ENCODE measurements at places on chromosomes 4 and X.

GRCh38 chr4:11912886-11913285, 484.2 kb upstream of the HS3ST1 start:
- no peak for DNase-seq

- DNase-seq = no peak
These were observed 286.9 kb downstream of the PACRGL start for GRCh38 chr4:20987191-20987590.

DNA sequence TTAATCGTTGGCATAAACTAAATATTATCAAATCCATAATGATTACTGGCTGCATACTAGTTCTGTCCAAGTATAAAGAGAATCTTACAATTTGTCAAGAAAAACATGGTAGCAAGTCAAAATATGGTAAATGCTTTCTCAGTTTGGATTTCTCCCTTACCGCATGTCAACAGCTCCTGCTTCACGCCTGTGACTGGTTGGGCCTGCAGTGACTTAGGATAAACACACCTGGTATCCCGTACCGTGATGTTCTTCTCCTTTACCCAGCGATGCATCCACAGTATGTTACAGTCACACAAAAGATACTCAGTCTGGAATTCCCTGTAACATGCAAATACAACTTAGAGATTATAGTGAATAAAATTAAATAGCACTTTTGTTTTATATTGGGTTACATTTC, 71.1 kb downstream of the ADGRA3 start:
- no peak for DNase-seq

DNA sequence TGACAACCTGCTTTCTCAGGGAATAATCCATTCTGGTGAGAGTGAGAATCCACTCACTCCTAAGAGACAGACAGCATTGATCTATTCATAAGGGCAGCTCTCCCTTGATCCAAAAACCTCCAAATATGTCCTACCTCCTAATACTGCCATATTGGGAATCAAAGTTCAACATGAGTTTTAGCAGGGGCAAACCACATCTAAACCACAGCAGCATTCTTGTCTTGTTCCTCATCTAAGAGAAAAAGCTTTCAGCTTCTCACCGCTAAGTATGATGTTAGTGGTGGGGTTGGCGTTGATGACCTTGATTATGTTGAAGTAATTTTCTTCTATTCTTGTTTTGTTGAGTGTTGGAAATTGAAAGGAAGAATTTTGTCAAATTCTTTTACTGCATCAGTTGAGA, 69.6 kb downstream of the SERTM2 start:
- no peak for DNase-seq

- no peak for DNase-seq
These were observed 8.8 kb downstream of the GPRIN3 start for GRCh38 chr4:89298788-89299152.

DNA sequence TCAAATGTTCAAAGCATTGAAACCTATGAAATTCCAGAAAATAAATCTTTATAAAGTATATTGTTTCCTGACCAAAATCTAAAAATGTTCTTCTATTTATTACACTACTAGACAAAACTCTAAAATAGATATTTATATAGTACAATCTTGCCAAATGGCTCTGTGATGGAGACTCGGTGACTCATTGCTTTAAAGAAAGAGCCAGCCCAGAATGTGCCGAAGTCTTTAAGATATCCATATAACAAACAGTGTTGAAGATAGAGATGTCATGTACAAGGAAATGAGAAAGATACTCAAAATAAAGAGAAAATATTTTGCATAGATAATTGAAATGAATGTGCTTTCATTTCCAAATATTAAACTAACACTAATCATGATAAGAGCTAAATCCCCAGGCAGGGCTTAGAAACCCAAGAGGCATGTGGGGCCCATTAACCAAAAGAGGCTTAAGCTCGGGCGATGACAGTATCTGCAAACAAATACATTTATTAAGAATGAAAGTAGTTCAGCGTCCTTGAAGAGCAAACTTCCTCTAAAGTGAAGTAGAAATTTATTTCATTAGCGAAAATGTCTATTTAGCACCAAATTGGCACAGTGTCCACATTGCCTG, 102.1 kb upstream of the FAM9B start:
- DNase-seq = no peak

GRCh38 chr4:122163301-122163700, 11.2 kb downstream of the BLTP1 start:
- no peak for DNase-seq

DNA sequence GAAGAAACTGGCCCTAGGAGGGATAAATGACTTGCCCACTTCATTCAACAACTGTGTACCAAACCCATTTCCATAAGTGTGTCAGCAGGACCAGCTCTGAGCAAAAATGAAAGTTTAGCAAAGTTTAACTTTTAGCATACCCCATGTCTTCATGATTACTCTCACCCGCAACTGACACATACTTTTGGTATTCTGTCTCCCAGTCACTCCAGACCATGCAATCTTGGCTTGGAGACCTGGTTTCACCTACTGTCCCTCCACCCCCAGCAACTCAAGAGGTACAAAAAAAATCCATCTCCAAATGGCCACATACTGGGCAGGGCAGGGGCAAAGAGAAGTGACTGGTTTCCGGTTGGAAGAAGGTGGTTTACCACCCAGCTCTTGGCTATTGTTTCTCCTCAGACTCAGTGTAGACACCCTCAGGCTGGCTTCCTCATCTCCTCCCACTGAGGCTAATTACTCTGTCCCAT, 79.8 kb downstream of the RLIM start:
- no peak for DNase-seq

GRCh38 chrX:46849933-46850332, 13.1 kb downstream of the RP2 start:
- DNase-seq = no peak

DNA sequence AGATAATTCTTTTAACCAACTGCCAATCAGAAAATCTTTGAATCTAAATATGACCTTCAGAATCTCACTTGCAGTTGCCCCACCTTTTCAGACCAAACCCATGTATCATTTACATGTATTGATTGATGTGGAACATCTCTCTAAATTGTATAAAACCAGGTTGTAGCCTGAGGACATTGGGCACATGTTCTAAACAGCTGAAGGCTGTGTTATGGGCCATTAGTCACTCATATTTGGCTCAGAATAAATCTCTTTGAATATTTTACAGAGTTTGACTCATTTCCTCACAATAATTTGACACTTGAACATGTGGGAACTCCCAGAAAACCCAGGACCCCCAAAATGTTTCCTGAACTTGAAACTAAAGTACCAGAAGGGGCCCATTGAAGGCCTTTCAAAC, 58.7 kb downstream of the UGT2B10 start:
- no peak for DNase-seq

DNA sequence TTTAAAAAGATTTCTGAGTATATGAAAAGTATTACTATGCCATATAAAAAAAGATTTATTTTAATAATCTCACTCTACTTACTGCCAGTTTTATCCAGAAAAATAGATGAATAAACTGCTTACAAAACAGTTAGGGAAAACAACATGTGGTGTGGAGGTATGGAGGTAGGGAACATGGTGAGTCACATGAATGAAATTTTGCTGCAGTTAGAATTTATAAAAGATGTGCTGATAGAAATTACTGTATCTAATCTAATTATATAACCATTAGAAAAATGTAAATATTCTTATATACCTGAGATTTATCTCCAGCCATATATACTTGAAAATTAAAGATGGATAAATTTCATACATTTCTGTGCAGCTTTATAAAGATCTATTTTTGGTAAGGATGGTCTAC, 184.0 kb upstream of the ANK2 start:
- no peak for DNase-seq

GRCh38 chr4:140162596-140162995, 8.6 kb upstream of the MAML3 start:
- no peak for DNase-seq

DNA sequence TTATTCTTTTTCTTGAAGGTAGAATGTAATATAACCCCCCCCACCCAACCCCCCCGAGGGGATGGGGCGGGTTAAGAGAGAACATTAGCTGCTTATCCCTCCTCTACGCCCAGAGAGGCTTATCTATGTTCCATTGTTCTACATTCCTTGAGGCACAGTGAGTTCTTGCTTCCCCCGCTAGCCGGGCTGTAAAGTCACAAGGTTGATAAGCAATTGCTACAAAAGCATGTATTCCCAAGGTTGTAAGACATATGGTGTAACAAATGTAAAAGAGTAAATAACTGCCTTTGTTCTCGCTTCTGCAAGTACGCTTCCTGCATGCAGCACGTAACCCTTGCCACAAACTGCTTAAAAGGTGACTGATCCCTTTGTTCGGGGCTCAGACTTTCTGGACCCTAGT, 8.2 kb downstream of the DCAF8L2 start:
- DNase-seq = no peak

- DNase-seq = no peak
These were observed 106.8 kb downstream of the ELOVL6 start for GRCh38 chr4:110091434-110092140.

DNA sequence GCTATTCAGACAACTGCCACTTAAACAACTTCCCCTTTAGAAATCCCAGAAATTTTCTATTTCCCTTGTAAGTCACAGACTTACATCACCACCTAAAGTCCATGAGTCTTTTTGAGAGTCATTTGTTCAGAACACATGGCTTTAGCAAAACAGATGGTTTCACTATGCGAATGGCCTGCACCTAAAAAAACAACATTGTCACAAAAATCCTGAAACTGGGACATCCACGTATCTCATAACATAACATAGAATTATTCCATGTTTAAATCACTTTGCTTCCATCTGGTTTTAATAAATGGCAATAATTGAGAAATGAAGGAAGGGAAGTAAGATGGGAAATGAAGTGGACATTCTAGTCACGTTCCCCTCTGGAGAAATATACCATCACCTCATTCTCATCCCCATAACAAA, 155.3 kb upstream of the EDNRA start:
- no peak for DNase-seq

- no peak for DNase-seq
These were observed 582.3 kb downstream of the FSTL5 start for GRCh38 chr4:161581262-161582230.

DNA sequence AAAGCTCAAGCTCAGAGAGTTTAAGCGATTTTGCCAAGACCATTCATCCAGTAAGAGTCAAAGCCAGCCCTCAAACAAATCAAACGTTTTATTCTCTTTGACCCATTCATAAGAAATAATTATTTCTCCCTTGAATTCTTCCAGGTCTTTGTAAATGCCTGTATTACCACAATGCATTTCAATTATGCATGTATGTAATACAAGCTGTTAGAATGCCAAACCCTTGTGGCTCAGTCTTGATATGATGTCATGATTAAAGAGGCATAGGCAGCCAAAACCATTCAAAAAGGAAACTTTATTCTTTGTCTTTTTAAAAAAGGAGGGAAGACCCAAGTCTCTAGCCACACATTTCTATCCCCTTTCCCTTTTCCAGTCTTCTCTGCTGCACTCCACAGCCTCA, 56.5 kb upstream of the PGM2 start:
- DNase-seq = no peak

DNA sequence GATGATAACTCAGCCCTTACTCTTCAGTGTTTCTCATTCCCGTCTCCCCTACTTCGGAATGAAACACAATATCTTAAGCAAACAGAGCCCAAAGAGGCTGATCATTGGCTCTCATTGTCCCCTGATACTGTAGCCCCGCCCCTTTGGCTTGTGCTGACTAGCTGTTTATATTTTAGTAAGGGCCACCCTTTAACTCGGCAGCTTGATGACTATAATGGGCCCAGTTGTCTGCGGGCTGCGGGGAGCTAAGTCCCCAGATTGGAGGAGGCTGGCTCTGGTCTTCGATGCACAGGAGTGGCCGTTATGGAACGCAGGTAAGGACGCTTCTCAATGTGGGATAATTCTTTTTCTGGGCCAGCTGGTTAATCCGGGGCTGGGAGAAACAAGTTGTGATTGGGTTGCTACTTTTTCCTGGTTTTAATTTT, at the start of gene TRIM2:
Gene TRIM2 (plus strand): TSS at position 197 of the 425 bp plus-strand sequence. CDS start 88 bp downstream, at position 285.
- DNase-seq = no peak

GRCh38 chrX:121570072-121570841, 522.8 kb downstream of the GLUD2 start:
- no peak for DNase-seq

GRCh38 chr4:575281-576141, 584 bp downstream of the TMEM271 start:
- no peak for DNase-seq

DNA sequence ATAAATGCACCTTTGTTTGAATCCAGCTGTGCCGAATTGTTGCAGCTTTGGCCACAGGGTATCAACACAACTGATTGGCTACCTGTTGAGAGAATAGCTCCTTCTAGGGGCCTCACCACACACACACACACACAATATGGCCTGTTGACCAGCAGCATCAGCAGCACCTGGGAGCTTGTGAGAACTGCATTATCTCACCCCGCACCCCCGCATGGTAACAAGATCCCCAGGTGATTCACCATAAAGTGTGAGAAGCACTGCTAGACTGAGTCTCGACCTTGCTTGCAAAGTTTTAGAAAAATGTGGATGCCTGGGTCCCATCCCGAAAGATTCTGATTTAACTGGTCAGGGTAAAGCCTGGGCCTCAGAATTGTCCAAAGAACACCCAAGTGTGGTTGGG, 176.9 kb upstream of the PRPS2 start:
- no peak for DNase-seq

- DNase-seq = no peak
These were observed 334.9 kb upstream of the GATB start for GRCh38 chr4:152095701-152096070.

DNA sequence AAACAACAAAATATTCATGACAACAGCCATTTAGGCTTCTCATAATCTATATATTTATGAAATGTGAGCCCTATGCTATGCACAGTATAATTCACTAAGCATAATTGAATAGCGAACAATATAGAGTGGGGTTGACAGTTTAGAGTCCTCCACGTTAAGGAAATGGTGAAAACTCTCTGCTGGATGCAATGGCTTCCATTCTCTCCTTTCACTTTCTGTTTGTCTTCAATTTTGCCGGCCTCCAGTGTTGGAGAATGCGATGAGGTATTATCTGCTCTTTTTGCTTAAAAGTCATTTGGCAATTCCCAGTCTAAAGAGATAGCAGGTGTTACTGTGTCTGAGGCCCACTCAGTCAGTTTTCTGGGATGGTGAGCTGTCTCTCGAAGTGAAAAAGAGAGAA, 52.1 kb downstream of the NPY5R start:
- DNase-seq = no peak

DNA sequence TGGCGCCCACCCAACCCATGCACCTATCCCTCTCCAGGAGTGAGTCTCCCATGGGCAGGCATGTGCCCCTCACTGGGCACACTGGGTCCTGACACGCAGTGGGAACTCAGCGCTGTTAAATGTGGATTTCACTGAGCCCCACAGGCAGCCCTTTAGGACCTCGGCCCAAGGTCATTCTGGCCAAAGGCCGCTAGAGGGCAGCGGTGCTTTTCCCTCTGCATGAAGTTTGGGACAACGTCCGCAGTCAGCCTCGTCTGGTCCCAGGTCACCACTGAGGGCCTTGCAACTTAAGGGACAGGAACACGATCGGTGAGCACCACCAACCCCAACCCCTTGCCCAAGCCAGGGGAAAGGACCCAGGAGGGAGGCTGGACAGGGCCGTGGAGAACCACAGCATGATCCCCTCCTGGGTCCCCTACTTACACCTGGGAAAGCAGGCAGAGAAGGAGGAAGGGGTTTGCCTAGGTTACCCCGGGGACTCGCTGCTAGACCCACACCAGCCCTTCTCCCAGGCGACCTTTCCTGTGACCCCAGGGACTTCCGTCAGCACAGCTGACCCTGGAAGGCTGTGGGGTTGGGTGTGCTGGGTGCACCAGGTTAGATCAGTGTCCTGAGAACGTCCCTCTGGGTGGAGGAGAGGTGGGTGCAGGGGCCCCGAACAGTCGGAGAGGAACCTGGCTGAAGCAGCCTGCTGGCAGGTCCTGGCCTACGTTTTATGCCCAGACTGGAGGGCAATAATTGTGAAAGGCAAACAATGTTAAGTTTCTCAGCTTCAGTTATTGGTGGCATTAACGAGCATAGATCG, 24.0 kb downstream of the CYTL1 start:
- DNase-seq = no peak

All from esophagus squamous epithelium (tissue), 5 donors.